ENCODE measurements at places on chromosomes 13 and 19.

GRCh38 chr13:73661687-73662425 is 472.3 kb downstream of the KLF12 start:
- DNase-seq = no peak

- no peak for DNase-seq
These were observed 16.2 kb upstream of the AP1M2 start for GRCh38 chr19:10603084-10603872.

DNA sequence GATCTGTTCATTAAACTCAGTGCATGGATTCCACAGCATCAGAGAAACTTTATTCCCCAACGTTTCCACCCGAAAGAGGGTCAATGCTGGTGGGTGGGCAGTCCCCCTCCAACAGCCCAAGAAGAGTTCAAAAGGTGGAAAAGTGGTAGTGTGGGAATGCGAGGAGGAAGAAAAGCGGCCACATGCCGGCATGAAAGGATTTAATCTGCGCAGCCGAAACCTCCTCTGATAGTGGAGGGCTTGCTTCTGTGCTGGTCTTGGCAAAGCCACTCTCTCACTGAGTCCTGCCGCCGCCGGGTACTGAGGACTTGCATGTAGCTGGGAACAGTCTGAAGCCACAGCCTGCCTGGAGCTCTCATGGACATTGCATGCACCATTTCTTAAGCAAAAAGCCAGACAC is 136.2 kb upstream of the ZNF536 start:
- peak; percentile 76 for DNase-seq

- no peak for DNase-seq
These were observed 7.8 kb upstream of the ATP12A start for GRCh38 chr13:24672141-24673132.

DNA sequence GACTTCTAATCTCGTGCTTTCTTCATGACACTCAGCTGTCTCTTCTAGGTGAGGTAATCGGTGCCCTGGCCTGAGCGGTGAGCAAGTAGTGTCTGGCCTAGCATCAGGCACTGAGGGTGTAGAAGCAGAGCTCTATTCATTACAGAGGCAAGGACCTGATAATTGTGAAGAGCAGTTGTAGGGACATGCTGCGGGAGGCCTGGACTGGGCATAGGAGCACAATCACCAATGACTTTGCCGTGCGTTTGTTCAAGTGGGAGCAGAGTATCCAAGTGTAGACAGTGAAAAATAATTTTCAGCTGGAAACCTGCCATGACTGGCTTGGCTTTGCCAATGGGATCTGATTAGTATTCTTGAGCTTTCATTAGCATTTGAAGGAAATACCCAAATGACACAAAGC is 32.1 kb upstream of the DCLK1 start:
- peak; percentile 34 for DNase-seq
